ENCODE measurements at places on chromosomes 4 and X.

GRCh38 chr4:1597021-1597931 lies 86.8 kb downstream of the FAM53A start:
- DNase-seq: no peak

GRCh38 chr4:126821152-126821551 lies 811.6 kb upstream of the INTU start:
- DNase-seq: no peak

- no peak for DNase-seq
Observed at GRCh38 chr4:170079981-170080380, 9.8 kb downstream of the AADAT start.

GRCh38 chrX:15694941-15695451 lies 30.4 kb upstream of the CLTRN start:
- DNase-seq: no peak

- no peak for DNase-seq
Observed at GRCh38 chrX:147838465-147839131, 73.1 kb upstream of the FMR1 start.

GRCh38 chr4:40710484-40711254 lies 39.1 kb upstream of the NSUN7 start:
- no peak for DNase-seq

DNA sequence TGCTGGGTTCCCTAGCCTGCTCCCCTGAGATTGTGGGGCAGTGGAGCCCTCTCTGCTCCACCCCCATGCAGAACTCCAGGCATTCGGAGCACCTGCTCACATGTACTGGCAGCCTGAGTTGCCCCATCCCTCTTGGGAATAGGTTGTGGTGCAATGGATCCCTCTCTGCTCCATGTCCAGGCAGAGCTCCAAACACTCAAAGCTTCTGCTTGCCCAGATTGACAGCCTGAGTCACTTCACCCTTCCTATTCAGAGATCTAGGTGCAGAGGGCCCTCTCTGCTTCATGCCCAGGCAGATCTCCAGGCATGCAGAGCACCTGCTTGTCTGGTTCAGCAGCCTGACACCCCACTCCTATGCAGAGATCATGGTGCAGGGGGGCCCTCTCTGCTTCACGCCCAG lies 18.6 kb upstream of the TEX13B start:
- no peak for DNase-seq

GRCh38 chrX:65488495-65488894 lies 46.1 kb downstream of the LAS1L start:
- no peak for DNase-seq

DNA sequence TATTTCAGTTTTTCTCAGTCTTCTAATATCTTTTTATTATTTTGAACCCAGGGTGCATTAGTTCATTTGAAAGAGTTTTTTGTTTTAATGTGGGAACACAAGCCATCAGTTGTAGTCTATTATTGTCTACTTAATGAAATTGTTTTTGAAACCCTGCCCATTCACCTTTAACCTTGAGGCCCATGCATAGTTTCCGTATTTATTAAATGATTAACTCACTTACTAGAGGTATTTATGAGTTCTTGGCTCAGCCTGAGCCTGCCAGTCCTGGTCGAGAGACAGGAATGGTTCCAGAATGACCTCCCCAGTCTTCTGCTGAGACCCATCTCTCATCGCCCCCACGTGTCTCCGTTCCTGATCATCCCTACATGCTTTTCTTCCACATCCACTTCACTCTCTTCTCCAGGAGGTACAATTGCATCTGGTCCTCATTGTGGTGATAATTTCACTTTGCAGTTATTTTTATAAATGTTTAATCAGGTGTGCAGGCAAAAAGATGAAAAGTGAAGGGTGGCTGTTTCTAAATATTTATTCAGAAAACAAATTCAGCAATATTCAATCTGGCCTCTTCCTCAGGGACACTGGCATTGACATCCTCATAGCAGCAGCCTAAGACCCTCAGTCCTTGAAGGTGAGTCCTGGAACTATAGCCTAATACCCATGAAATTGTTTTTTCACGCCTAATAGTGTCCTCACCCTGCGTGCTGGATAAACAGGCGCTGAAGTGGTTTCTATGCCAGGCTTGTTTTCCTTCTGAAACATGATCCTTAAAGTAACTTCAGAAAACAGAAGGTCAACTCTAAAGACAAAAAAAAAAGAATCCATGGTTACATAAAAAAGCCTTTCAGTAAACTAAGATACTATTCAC lies 112.8 kb downstream of the KDR start:
- DNase-seq: no peak

- DNase-seq: no peak
Observed at GRCh38 chr4:81600520-81601357, 129.0 kb upstream of the RASGEF1B start.

- DNase-seq: no peak
Observed at GRCh38 chr4:118969359-118969758, 80.7 kb downstream of the SYNPO2 start.

- no peak for DNase-seq
Observed at GRCh38 chr4:3115637-3116270, 41.3 kb downstream of the HTT start.

DNA sequence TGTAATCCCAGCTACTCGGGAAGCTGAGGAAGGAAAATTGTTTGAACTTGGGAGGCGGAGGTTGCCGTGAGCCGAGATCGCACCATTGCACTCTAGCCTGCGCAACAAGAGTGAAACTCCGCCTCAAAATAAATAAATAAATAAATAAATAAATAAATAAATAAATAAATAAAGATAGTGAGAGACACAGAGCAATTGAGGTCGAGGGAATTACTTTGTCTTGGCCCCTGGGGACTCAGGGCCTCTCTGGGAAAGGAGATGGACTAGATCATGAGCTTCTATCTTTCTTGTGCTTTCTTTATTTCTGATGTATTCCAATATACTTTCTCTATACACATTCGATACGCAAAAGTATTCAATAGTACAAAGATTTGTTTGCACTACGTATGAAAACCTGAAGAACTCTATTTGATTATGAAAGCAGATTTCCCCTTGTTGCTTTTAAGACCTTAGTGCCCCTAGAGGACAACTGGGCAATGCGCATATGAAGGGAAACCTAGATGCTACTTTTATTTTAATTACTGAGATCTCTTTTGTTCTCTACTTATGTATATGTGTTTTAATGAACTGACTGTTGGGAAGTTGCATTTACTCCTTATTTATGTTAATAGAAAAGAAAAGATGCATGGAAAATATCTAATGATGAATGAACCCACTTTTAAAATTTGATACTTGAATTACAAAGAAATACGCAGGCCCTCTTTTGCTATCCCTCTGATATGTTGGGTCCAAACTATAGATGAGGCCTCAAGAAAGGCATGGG lies 12.8 kb upstream of the ELOVL6 start:
- no peak for DNase-seq

DNA sequence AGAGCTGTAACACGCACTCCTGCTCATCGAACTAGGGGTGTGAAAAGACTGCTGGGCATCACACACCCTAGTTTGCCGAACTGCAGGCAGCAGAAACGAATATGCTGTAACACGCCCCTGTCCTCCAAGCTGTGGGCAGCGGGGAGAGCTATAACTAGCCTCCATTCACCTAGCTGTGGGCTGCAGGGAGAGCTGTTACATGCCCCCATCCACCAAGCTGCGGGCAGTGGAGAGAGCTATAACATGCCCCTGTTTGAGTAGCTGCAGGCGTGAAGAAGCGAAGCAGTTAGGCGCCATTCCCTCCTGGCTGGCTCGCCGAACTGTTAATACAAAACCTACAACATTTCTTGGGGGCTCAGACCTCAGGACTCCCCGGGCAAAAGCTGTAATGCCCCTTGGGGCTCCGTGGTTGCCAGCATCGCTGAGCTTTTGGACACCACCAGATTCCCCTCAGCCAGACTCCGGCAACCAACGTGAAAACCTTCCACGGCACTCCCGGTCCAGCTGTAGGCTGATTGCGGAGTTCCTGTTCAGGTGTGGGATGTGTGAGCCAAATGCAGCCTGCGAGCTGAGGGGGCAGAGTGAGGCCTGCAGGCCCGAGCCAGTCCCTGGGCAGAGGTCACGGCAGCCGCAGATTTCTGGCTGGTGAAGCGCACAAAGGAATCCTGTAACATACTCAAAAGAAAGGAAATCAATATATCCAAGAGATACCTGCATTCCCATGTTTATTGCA lies 41.1 kb upstream of the ANKRD17 start:
- DNase-seq: no peak

- no peak for DNase-seq
Observed at GRCh38 chr4:33625748-33626147, 2618.6 kb downstream of the ARAP2 start.

GRCh38 chrX:50978920-50979682 lies 68.6 kb downstream of the BMP15 start:
- no peak for DNase-seq

DNA sequence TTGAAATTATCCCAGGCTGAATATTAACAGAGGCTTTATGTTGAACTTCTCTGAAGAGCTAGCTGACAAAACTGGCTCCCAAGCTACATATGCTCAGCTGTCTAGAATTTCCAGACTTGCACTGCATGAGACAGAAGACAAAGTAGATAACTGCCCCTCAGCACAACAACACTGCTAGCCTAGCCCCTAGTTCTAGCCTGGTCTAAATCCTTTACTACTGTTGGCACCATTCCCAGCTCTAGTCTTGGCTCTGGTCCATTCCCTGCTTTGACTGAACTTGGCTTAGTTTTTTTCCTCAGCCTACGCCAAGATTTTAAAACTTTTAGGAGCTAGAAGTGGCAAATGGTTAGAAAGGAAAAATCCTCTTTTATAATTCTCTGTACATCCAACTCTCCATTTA lies 7.6 kb upstream of the OPHN1 start:
- DNase-seq: no peak

- DNase-seq: no peak
Observed at GRCh38 chrX:153786669-153787068, 5.8 kb downstream of the SRPK3 start.

DNA sequence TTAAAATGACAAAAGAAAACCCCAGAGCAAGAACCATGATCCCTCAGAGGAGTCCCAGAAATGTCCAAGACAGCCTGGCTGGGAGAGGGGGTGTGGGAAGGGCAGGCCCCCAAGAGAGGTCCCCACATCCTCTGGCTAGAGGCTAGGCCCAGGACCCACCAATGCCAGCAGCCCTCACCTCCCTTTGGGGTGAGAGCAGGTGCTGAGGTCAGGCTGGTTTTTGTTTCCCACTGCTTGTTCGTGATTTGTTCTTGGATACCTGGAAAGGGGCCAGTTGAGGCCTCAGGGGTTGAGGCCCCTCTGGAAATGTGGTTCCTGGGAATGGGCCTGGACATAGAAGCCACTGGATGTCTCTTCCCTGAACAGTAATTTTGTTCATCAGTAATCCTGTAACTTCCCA lies 2.3 kb upstream of the GRSF1 start:
- DNase-seq: no peak

DNA sequence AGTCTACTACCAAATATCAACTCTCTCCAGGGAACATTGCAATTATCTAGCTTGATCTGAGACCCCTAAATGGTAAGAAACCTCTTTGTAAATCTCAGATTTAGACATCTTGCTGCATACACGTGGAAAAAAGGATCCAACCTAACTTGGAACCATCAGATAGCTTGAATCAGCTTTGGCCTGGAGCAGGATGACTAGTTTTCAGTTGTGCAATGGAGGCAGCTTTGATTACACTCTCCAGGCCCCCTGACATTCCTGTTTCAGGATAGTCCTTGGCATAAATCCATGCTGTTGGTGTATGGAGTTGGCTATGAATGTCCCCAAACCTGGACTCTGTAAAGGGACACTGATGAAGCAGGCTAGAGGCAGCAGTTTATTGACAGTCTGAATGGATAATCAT lies 1061.9 kb upstream of the TENM3 start:
- no peak for DNase-seq

DNA sequence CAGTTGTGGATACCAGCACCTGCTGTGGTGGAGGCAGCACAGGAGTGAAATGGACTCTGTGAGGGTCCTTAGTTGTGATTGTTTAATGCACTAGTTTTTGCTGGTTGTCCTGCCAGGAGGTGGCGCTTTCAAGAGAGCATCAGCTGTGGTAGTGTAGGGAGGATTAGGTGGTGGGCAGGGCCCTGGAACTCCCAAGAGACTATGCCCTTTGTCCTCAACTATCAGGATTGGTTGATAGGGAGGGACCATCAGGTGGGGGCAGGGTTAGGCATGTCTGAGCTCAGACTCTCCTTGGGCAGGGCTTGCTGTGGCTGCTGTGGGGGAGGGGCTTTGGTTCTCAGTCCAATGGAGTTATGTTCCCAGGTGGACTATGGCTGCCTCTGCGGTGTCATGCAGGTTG lies 121.9 kb downstream of the RRAGB start:
- DNase-seq: no peak

GRCh38 chr4:89797117-89797516 lies 39.8 kb downstream of the SNCA start:
- no peak for DNase-seq

- DNase-seq: no peak
Observed at GRCh38 chr4:15656038-15656470, 897 bp upstream of the FBXL5 start.

- DNase-seq: no peak
Observed at GRCh38 chrX:12970691-12971202, 4.2 kb upstream of the TMSB4X start.

- no peak for DNase-seq
Observed at GRCh38 chrX:17415242-17415810, 40.3 kb downstream of the NHS start.

DNA sequence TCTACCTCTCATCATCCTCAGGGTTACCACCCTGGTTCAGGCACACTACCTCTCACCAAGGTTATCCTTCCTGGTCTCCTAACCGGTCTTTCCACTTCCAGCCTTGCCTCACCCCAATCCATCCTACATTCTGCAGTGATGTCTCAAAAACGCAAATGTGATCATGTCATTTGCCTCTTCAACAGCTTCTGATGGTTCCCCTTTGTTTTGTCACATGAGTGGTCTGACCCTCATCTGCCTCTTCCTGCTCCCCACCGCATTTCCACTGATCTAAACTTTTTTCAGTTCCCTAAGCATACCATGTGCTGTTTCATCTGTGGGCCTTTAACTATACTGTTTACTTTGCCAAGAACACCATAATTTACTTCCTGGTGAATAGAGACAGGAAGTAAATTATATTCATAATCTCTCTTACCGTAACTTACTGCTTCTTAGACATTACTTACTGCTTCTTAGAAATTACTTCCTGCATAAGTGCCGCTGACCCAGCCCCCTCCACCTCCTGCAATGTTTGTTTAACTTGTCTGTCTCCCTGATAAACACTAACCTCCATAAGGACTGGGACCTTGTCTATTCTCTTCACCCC lies 27.1 kb upstream of the NSUN7 start:
- DNase-seq: no peak

DNA sequence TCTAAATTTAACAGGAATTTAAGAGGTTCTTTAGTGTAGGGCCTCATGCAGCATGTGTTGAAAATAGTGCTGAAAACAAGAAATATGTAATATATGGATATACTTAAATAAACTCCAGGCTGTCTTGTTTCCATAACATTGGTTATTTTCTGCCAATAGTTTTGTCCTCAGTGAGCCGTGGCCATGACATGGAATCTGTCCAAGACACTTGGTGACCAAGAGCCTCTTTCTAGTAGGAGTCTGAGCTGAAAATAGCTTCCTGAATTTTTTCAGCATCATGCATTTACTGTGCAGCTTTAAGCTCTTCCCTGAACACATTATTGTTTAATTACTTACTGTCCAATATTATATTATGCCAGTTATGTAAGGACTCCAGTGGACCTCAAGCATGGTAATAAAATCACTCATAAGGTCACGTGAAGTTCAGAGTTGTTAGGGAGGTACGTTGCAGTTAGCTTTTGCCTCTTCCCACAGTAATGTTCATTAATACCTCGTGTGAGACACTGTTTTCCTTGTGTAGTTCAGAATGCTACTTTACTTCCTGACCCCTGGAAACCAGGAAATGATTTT lies 488.2 kb downstream of the GRID2 start:
- DNase-seq: no peak

Data from mesenteric fat pad (tissue), 1 donor.